A549 treated with RU486 at 1 μM for 4 hours (cell line): ENCODE measurements at places on chromosomes 2 and 18. TPM values are rescaled to one million over a fixed set of nuclear protein-coding genes. Genes with fewer than 3 reads are reported as not detected.

The CCL20 gene
- total RNA-seq = 3.0 to 5.8 TPM (median 4.3 TPM) in 5 replicates

The KCNJ3 gene
- not detected in 5 replicates for total RNA-seq

The BCL11A gene
- total RNA-seq = 0.31 to 0.54 TPM (median 0.37 TPM) in 3 of 5 replicates, not detected in the others

The CNTNAP5 gene
- total RNA-seq = not detected in 5 replicates

The LGALSL gene
- 7.8 to 12.3 TPM (median 10.3 TPM) in 5 replicates for total RNA-seq

The MEX3C gene
- total RNA-seq = 15.9 to 24.5 TPM (median 20.4 TPM) in 5 replicates

The RETSAT gene
- 51.9 to 58.7 TPM (median 54.3 TPM) in 5 replicates for total RNA-seq

The GBX2 gene
- 3.2 to 3.6 TPM (median 3.3 TPM) in 5 replicates for total RNA-seq

The ZNF804A gene
- not detected in 5 replicates for total RNA-seq

The CRYGD gene
- total RNA-seq = not detected in 5 replicates

The ABCG5 gene
- total RNA-seq = not detected in 5 replicates

The CMPK2 gene
- total RNA-seq = 0.72 to 1.5 TPM (median 0.96 TPM) in 5 replicates

The TNFRSF11A gene
- 6.5 to 10.2 TPM (median 8.6 TPM) in 5 replicates for total RNA-seq

The OTOF gene
- total RNA-seq = 0.05 to 0.13 TPM (median 0.07 TPM) in 4 of 5 replicates, not detected in the other

The SH3BP4 gene
- total RNA-seq = 27.6 to 31.4 TPM (median 28.3 TPM) in 5 replicates

The CCDC148 gene
- total RNA-seq = 0.27 to 0.50 TPM (median 0.37 TPM) in 5 replicates

The FAM110C gene
- total RNA-seq = 0.06 to 0.30 TPM (median 0.16 TPM) in 5 replicates

The DYNAP gene
- not detected in 5 replicates for total RNA-seq

The ST3GAL5 gene
- 28.6 to 33.7 TPM (median 31.3 TPM) in 5 replicates for total RNA-seq

The GPR35 gene
- 0.32 to 1.1 TPM (median 0.87 TPM) in 5 replicates for total RNA-seq

The MROH2A gene
- 0.18 to 0.31 TPM (median 0.24 TPM) in 4 of 5 replicates, not detected in the other for total RNA-seq

The CAPN14 gene
- total RNA-seq = 0.03 to 0.07 TPM (median 0.05 TPM) in 3 of 5 replicates, not detected in the others

The GAREM1 gene
- total RNA-seq = 2.8 to 4.2 TPM (median 3.4 TPM) in 5 replicates

The TMEM178A gene
- 0.10 to 0.20 TPM (median 0.15 TPM) in 3 of 5 replicates, not detected in the others for total RNA-seq

The SP140 gene
- total RNA-seq = 0.08 to 0.39 TPM in 2 of 5 replicates, not detected in the others

The IL1R2 gene
- total RNA-seq = 0.42 to 1.1 TPM (median 0.57 TPM) in 5 replicates
